ENCODE measurements at places on chromosomes 6 and 20.
A peak's percentile ranks its signal among the peaks of the same experiment; 100 is the strongest.

DNA sequence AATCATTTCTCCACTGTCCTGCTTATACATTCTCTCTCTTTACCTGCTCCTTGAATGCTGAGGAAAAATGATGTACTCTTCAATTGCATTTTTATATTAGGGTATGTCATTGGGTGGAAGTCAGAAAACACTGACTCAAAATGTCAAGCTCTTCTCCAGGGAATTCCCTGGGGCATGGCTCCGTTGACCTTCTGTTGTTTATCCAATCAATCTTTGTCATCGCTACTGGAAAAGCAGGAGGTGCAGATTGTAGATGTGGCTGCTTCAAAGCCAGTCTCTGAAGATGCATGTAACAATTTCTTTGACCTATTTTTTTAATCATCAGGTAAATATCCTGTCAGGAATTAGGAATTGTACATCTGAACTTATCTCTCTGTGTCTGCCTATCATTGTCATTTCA, 63.9 kb upstream of the TENT5A start:
- DNase-seq = no peak

DNA sequence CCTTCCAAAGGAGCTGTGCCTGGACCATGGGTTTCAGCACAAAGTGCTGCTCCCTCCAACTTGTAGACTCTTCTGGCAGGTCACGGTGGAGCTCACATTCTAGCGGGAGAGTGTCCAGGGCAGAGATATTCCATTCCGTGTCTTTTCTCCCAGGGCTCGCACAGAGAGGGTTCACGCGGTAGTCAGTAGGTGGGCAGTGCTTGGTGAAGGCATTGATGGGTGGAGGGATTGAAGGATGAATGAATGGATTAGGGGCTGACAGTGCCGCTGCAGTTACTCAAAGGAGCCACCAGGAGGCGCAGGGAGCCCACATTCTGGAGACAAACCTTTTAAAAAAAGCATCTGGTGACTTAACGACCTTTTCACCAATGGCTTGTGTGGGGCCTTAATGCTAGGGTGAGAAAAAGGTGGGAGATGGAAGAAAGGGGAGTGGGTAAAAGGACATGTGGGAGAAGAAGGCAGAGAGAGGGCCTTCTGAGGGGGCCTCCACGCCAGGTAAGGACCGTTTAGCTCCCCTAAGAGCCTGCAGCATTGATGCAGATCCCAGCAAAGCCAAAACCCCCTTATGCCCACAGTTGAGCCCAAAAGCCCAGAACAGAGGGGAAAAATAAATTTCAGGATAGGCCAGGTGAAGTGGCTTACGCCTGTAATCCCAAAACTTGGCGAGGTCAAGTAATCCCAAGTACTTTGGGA, 17.5 kb upstream of the FAM110A start:
- DNase-seq = no peak

DNA sequence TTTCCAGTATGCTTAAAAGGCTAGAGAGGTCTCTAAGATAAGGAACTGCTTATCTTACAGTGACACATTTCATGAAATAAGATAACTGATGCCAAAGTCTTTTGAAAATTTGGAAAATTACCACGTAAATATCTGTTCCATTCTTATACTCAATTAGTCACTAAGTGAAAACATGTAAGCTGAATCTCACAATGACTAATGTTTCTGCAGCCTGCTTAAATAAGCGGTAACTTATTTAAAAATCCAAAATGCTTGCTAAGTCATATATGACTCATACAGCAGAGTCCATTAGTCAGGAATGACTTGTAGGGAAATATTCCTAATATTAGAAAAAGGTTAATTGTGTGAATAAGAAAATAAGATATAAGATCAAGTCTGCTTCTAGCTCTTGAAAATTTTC, 27.8 kb upstream of the LGSN start:
- DNase-seq = peak; percentile 27

DNA sequence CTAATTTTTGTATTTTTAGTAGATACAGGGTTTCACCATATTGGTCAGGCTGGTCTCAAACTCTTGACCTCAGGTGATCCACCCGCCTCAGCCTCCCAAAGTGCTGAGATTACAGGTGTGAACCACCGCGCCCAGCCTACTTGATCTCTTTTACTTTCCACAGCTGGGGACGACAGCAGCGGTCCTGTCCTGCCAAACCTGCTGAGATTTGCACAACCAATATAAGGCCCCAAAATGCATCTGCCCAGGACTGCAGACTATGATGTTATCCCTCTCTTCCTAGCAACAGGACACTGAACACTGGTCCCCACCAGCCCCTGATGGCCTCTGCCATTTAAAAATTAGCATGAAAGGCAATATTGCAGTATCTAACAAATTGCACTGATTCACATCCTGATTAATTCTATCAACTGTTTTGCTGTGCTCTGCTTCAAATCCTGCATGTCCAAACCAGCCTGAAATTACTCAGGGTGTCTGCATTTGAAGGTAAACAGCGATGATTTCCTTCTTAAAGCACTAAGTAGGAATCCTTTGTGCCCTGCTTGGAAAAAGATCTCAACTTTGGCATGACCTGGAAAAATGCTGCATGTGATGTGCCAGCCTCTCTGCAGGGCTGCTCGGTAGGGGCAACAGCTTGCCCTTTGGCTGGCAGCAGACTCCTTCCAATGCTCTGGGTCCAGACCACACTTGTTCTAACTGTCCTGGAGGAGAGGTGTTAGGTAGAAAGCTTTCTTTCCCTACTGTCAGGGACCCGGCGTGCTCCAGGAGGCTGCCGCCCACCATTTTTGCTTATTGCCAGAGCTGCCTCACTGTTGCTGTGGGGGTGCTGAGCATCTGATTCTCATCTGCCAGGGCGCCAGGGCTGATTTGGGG, 27.4 kb upstream of the PXDC1 start:
- DNase-seq = no peak

- DNase-seq = no peak
Measured at GRCh38 chr6:100121854-100122609, 128.0 kb upstream of the MCHR2 start.

DNA sequence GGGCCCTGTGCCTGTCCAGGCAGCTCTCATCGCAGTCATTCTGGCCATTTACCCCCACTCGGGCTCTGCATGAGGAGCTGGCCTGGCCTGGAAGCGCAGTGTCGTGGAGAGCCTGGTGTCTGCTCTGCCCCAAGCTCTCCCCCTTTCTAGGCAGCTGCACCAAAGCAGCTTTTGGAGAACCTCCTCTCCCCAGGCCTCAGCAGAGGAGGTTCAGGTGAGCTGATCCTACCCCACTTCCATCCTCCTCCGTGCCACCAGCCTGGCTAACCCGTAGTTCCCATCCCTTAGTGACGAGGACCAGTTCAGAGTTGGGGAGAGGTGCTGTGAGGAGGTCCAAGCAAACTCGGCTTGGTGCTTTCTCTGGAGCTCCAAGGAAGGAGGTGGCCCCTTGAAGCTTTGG, 30.5 kb upstream of the PHACTR3 start:
- no peak for DNase-seq

- DNase-seq = no peak
Measured at GRCh38 chr6:159113223-159113622, 56.0 kb upstream of the FNDC1 start.

DNA sequence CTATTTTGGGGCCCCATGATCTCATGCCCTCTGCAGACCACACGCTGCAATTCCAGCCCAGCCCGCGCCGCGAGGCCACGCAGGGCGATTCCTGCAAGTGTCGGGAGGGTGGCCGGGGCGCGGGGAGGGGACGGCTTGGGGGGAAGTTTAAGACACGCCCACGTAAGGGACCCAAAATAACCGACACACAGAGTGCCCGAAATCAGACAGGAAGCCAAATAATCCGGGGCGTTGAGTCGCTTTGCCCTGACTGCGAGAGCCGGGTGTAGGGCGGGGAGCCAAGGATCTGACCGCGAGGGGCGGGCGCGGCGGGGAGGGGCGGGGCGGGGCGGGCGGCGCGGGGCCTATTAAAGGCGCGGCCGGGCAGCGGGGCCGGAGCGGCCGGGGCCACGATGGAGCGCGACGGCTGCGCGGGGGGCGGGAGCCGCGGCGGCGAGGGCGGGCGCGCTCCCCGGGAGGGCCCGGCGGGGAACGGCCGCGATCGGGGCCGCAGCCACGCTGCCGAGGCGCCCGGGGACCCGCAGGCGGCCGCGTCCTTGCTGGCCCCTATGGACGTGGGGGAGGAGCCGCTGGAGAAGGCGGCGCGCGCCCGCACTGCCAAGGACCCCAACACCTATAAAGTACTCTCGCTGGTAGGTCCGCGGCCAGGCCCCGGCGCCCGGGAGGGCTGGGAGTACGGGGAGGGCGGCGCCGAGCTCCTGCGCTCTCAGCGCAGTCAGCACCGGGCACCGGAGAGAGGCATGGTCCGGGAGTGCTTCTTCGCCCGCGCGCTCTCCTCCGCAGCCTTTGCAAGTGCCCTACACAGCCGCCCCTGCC, at the start of gene ENPP1:
TSS of gene ENPP1 (plus strand) at position 377 of the 816 bp plus-strand sequence. CDS start at position 393, 16 bp downstream.
- DNase-seq = no peak

DNA sequence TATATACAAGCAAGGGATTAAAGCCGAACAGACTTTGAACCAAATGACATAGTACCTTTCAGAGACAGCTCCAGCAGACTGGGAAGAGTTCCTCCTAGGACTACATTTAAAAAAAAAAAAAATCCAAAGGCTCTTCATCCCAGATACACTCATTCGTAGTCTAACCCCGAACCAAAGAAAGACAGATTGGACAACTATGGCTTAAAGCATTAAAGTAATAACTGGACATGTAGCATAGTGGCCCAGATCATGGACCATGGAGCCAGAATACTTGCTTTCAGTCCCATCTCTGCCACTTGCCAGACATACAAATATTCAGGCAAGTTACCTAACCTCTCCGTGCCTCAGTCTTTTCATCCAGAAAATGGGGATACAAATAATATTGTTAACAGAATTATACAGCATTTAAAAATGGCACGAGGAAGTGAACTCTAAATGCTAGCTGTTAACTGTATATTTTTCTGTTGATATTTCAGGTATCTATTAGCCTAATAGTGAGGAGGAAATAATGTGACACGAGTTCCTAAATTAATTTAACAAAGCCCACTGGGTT, 123.7 kb downstream of the HIVEP2 start:
- no peak for DNase-seq

GRCh38 chr20:63470410-63470809, 2.0 kb downstream of the KCNQ2 start:
- DNase-seq = no peak

GRCh38 chr6:89775150-89775549, 44.4 kb downstream of the MDN1 start:
- DNase-seq = no peak

DNA sequence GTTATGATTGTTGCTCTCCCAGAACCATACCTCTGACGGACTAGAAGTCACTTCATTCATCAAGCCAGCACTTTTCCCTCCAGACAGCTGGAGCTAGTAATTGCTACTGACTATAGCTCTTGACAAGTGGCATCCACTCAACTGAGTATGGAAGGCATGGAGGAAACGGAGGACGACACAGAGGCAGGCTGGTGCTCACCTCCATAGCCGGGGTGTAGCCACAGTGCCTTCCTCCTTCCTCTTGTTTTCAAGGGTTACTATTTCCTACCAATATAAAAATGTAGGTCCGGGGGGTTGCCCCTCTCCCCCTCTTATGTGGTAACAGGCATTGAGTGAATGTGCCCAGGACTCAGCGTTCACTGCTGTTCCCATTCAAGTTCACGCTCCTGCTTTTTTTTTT, 23.5 kb upstream of the FOXC1 start:
- no peak for DNase-seq

DNA sequence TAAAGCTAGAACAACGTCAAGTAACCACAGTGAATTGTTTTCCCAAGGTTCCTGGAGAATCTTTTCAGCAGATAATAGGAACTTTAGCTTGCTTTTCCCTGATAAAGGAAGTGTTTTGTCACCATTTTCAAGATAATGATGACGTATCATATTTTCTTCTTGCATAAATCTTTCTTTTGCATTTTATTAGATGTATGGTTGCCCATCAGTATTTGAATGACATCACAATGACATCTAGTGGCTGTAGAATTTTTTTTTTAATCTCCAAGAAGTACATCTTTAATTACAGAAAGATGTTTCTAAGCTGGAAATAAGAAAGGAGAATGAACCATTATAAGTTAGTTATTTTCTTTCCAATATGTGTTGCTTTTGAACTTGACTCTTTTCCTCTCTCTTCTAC, 83.0 kb downstream of the CENPW start:
- DNase-seq = no peak

DNA sequence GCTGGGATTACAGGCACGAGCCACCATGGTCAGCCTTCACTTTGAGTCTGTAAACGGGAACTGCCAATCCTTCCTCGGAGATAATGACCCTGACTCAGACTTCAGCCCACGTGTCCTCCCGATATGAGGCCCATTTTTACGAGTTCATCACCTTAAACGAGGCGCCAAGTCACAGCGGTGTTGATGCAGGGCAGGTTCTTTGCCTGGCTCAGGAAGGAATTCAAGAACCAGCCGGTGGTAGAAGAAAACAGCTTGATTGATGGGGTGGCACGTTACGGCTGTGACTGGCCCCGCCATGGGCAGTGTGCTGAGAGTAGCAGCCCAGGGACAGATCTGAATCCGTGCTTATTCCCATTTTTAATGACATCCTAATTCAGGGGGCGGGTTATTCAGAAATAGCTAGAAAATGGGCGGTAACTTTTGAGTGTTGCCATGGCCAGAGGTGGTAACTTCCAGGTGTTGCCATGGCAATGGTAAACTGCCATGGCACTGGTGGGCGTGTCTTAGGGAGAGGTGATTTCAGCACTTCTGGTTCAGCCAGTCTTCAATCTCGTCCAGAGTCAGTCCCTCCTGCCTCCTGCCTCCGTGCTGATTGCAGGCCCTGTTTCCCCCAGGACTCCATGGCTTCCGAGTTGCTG, 9.1 kb upstream of the MAP1LC3A start:
- no peak for DNase-seq

GRCh38 chr6:137870308-137870644, 3.2 kb downstream of the TNFAIP3 start:
- DNase-seq = no peak

GRCh38 chr6:9168669-9169068, 733.3 kb upstream of the SLC35B3 start:
- no peak for DNase-seq

DNA sequence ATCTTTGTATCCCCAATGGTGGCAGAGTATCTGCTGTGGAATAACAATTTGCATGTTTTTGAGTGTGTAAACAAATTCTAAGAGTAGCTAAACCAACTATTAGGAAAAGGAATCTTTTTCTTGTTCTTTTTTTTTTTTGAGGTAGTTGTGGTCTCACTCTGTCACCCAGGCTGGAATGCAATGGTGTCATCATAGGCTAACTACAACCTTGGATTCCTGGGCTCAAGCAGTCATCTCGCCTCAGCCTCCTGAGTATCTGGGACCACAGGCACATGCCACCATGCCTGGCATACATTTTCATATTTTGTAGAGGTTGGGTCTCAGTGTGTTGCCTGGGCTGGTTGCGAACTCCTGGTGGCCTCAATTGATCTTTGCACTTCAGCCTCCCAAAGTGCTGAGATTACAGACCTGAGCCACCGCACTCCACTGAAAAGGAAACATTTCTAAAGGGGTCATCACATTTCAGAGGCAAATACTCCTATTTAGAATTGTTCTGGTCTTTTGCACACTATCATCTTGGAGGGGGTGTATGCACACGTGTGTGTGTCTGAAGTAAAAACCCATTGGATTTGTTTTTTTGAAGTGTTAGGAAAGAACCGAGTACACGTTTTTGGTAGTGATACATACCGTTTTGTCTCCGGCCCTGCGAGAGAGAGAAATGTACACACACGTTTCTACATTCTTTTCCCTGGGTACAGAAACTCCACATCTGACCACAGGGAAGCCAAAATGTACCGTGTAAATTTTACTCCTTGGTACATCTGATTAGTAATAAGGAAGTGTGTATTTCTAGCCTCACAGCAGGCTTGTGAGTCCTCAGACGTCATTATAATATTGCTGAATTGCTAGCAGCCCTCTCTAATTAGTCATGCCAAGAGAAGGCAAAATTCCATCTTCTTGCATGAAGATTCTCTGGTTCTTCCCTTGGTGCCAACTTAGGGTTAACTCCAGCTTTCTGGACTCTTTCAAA, 183.6 kb downstream of the JARID2 start:
- peak; percentile 50 for DNase-seq

- DNase-seq = no peak
Measured at GRCh38 chr6:151069641-151070040, 170.1 kb upstream of the AKAP12 start.
